ENCODE measurements at places on chromosomes 5 and 9.

DNA sequence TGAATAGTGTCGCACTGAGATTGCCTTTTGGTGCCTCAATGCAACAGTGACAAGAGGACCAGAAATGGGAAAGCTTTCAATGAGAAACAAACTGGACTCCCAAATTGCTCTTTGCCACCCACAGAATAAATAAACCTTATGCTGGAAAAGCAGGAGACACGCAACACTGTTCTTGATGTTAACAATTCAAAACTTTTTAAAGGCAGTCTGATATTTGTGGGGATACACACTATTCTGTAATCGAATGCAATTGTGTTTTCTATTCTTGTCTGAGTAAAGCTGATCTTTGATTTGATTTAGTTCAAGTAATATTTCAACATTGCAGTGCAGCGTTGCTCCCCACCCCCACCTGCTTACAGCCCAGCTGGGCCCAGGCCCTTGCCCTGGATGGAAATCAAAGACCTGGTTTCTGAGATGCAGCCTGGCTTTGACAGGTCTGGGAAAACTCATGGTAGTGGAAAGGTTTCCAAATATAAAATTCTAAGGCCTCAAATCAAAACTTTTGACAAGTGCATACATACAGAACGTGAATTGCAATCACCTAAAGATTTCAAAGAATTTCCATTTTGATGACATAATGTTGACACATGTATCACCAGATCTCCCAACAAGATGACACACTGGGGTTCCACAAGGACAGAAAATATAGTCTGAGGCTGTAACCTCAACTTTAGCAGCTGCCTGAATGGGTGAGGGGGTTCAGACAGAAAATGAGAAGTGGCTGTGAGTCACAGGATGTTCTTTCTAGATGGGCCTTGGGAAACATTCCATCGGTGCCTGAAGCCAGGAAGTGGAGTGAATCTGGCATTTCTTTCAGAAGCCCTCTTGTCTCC lies 55.1 kb downstream of the ABCA1 start:
- no peak for DNase-seq

DNA sequence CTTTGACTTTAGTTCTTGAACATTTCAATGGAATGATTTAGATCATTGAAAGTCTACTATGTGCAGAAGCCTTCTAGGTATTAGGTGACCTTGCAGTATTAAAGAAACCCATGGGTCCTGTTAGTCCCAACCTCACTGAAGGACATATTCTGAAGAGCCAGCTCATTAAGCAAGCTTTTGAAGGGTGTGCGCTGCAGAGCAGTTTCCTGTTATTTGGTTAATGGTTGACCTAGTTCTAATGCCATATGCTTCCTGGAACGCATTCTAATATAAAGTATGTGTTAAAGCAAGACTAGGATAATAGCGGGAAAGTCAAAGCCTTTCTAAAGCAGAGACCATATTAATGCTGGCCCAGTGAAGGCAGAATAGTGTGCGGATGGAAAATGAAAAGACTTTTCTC lies 20.1 kb downstream of the ZNF462 start:
- DNase-seq = no peak

- no peak for DNase-seq
Measured at GRCh38 chr5:111311666-111312065, 87.5 kb downstream of the CAMK4 start.

DNA sequence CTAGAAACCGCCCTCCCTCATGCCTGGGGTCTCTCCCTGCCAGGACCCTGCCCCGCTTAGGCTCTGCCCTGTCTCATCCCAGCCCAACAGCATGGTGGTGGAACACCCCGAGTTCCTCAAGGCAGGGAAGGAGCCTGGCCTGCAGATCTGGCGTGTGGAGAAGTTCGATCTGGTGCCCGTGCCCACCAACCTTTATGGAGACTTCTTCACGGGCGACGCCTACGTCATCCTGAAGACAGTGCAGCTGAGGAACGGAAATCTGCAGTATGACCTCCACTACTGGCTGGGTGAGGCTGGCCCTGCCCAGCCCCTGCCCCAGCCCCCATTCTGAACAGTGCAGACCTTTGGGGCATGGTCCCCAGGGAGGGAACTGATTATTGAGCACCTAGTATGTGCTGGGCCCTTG lies 33.9 kb downstream of the GSN start:
- DNase-seq = no peak

GRCh38 chr5:377326-377981 lies 55.9 kb downstream of the AHRR start:
- DNase-seq = no peak

- peak; percentile 79 for DNase-seq
Measured at GRCh38 chr5:153572411-153573145, 82.1 kb downstream of the GRIA1 start.

- DNase-seq = no peak
Measured at GRCh38 chr5:60295423-60295822, 401.9 kb upstream of the PDE4D start.

- peak; percentile 10 for DNase-seq
Measured at GRCh38 chr5:19536387-19536786, 451.6 kb downstream of the CDH18 start.

DNA sequence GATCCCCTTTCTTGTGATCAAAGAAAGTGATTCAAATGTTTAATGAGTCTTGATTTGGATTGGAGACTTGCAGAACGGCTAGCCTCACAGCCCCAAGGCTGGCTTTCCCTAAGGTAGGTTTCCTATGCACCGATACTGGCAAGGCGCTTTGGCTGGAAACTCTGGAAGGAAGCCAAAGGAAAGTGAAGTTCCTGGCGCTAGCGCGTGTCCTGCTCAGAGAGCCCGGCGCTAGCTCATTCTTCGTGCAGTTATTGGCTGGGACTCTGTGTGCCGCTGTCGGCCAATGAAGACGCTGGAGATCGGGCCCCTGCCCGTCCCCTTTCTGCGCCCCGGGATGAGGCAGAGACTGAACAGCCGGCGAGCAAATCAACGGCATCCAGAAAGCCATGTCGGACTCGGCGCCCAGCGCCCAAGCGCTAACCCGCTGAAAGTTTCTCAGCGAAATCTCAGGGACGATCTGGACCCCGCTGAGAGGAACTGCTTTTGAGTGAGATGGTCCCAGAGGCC lies at the start of gene PCDHGC3:
PCDHGC3 (plus strand) TSS at position 342 of the 507 bp plus-strand sequence; CDS start at position 493, 151 bp downstream.
- DNase-seq = peak; percentile 96

DNA sequence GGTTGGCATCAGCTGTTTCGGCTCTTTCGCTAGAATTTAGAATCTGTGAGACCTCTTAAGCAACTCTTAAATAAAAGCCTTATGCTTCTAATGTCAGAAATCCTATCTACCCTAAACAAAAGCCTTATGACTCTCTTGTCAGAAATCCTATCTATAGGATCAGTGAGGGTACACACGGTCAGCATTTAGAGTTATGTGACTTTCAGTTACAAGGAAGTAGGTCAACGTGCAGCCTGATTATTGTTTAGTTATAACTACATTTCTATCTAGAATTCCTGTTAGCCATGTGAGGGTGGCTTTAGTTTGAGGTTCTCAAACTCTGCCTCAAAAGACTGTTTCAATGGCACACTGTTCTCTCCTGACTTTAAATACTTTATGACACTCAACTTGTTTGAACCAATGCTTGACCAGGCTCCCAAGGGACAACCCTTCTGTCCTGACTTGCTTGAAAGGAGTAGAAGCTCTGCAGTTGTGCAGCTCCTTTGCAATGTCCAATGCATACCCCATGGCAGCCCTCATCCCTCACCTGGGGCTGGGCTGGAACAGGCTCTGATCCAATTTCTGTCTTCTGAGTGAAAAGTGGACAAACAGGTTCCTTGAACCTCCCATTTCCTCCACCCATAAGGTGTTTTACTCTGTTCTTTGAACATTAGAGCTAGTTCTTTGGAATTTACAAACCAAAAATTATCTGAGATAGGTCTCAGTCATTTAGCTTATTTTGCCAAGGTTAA lies 251.6 kb upstream of the PIK3R1 start:
- no peak for DNase-seq

- no peak for DNase-seq
Measured at GRCh38 chr5:136201870-136202269, 8.9 kb upstream of the SMIM32 start.

GRCh38 chr9:69254223-69254622 lies 70.8 kb upstream of the ENTREP1 start:
- no peak for DNase-seq

GRCh38 chr5:148403344-148403743 lies 19.6 kb downstream of the FBXO38 start:
- DNase-seq = no peak

DNA sequence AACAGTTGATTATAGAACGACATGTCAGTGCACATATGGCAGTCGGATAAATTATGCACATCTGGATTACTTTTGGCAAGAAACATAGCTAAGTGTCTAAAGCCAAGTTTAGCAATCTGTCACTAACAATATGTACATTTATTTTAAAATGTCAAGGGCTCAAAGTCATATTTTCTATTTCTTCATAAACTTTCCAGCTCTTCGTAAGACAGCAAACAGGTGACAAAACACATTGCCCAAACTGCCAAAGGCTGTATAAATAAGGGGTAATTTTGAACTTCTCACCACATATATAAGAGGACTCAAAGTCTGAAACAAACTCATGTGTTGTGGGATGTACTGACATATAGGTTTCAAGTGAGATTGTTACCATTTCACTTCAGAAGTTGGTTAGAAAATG lies 237.2 kb downstream of the ARL15 start:
- no peak for DNase-seq

GRCh38 chr9:70564468-70565335 lies 150.2 kb upstream of the KLF9 start:
- DNase-seq = peak; percentile 62

DNA sequence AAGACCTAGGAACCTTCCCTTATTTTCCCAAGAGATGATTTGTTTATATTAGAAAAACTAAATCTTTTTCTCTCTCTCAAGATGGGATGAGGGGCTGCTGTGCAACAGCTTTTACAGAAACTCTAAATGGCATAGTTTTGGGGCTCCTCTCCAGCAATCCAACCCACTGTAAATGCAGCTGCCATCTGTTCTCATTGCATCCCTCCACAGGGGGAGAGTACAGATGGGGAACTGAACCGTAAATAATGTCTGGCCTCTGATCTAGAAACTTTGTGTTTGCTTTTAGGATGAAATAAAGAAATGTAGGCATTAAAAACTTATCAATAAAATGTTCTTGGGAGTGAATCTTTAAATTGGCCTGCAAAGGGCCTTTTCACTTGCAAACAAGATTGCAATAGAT lies 291.4 kb downstream of the MCTP1 start:
- peak; percentile 38 for DNase-seq

- DNase-seq = no peak
Measured at GRCh38 chr5:67173959-67174358, 22.6 kb downstream of the CD180 start.

GRCh38 chr5:44257221-44257620 lies 132.0 kb downstream of the FGF10 start:
- DNase-seq = no peak

DNA sequence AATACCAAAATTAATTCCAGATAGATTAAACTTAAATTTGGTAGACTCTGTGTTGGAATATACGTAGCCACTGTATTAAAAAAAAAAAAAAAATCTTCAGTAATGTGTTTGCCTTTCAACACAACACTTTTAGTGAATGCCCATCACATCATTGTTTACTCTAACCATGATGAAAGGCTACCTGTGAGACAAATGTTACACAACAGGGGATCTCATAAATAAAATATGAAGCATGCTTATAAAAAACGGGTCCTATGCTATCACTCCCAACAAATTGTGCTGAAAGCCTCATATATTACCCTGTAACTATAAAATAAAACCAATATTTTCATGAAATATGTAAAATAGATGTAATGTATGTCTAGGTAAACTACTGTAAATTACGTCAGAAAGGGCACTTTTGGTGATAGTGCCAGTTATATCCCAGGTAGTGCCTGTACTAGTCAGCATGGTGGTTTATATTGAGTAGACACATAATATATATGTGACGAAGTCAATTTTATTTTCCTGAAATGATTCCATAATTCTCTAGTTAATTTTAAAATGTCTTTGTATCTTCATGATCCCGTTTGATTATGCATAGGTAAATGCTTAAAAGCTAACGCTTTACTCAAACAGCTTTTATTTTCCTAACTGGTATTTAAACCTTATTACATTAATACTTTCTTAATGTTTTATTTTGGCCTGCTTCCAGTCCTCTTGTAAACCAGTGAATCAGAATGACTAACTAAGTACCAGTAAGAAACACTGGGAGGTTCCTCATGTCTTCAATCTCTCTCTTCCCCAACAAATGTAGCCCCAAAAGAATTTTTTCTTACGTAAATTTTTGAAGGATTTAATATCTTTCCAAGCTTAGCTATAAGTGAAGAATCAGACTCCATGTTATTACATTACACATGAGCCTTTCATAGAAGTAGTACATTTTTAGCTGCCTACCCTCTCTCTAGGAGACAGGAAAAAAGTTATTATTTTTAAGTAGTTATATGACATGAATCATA lies 420.3 kb downstream of the GABRG2 start:
- no peak for DNase-seq

DNA sequence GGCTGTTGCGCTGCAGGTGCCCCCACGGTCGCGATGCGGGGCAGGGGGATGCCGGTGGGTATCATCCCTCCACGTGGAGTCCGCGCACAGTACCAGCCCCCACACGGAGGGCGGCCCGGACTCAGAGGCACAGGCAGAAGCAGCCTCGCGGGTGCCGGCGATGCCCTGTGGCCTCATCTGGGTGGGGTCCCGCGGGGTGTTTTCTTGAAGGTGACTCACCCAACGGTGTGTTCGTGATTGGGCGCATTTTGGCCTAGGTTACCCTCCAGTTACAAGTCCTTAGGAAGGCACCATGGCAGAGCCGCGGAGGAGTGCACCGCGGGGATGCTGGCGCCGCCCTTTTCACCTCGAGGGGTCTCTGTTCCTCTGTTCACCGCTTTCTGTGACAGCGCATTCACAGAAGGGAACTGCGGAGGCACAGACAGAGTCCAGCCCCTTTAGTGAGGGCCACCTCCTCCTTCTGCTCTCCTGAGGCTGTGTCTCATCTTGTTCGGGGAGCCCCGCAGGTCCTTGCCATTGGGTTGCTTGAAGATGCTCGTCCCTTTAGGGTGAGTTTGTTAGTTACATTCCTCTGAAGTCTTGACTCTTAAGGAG lies 21.6 kb upstream of the EXOC3 start:
- DNase-seq = no peak

DNA sequence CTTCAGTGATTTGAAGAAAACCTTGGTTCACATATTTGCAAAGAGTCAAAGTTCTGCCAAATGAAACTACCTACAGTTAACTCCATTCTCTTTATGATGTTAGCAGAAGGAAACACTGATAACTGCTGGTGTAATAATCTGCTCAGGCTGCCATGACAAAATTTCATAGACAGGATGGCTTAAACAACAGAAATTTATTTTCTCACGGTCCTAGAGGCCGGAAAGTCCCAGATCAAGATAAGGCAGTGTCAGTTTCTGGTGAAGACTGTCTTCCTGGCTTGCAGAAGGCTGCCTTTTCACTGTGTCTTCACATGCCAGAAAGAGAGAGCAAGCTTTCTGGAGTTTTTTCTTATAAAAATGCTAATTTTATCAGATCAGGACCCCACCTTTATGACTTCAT lies 102.4 kb upstream of the PARP8 start:
- DNase-seq = no peak

- DNase-seq = no peak
Measured at GRCh38 chr5:172630482-172630881, 10.6 kb upstream of the NEURL1B start.

All from eye (tissue), 1 donor.